Activated gamma-delta T cell treated with anti-CD3 and anti-CD28 coated beads, Interleukin-2, amount 50 U/mL, for 16 hours (primary cell): ENCODE measurements at places on chromosomes 7 and 10.

- DNase-seq: no peak
These were observed 4.6 kb downstream of the ZNF22 start for GRCh38 chr10:45005284-45005683.

GRCh38 chr7:26416004-26416403, 124.3 kb downstream of the SNX10 start:
- no peak for DNase-seq

GRCh38 chr7:26279405-26279804, 12.3 kb upstream of the SNX10 start:
- no peak for DNase-seq

GRCh38 chr7:141585592-141586510, 34.6 kb downstream of the AGK start:
- DNase-seq: peak; percentile 30

- DNase-seq: no peak
These were observed 503 bp downstream of the CROT start for GRCh38 chr7:87345962-87346371.
